ENCODE measurements at places on chromosomes 1 and 21.

DNA sequence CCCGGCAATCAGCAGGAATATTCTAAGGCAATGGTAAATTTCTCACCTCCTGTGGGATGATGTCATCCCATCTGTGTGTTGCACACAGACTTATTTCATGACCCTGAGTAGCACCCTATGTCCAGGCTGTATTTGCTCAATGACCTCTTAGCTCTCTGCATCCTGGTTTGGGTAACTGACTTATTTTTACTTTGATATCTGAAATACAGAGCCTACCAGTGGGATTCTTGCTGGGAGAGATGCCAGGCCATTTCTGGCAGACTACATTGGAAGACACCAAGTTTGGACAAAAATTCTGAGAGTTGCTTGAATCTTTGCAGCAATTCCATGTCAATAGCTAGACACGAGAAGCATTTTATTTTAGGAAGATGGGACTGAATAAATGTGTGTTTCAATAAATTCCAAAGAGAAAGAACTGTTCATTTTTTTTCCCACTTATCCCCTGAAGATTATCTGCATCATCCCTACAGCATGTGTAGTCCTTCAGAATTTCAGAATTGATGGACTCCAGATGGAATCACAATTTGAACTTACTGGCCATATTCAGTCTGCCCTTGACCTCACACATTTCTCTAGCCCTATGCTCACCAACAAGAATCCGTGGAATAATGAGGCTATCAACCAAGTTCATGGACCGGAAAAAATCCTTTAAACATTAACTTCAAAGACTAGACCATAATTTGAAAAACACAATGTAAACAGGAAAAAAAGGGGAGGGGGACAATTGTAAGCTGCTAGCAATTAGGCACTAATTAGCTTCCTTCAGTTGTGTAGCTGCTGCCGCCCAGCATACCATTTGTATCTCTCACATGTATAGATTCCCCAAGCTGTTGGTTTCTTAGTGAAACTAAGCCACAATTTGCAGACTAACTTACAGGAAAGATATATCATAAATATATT lies 226.5 kb downstream of the HMCN1 start:
- DNase-seq = no peak

- DNase-seq = no peak
Observed at GRCh38 chr1:48740621-48741020, 36.1 kb downstream of the BEND5 start.

- peak; percentile 37 for DNase-seq
Observed at GRCh38 chr1:7827126-7827955, 25.5 kb downstream of the UTS2 start.

GRCh38 chr1:218587900-218588299 lies 242.8 kb downstream of the TGFB2 start:
- no peak for DNase-seq

DNA sequence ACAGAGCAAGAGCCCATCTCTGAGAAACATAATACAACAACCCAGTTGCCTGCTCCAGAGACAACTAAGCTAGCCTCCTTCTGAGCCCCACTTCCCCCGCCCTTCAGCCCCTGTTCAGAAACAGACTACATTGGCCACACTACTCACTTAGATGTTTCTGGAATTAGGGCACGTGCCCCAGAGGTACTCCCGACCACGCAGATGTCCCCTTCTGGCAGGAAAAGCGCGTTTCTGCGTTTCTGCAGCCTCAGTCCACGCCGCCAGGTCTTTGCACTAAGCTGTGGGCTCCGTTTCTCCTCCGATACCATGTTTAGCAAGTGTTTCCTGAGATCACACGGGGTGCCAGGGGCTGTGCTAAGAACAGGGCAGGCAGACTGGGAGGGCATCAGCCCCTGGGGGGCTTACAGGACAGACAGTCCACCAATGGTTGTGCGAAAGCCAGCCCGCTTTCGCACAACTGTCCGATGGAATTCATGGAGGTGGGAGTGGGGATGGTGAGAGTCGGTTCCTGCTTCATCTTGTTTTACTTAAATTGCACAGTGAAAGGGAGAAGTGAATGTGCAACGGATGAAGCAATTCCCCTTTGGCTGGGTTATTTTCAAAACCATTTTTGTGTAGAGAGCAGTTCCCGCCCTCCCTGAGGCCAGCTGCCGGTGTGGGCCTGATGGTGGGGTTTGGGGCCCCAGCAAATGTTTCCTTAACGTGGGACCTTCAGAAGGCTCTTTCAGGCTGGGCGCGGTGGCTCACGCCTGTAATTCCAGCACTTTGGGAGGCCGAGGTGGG lies 2.7 kb downstream of the PIK3CD start:
- no peak for DNase-seq

DNA sequence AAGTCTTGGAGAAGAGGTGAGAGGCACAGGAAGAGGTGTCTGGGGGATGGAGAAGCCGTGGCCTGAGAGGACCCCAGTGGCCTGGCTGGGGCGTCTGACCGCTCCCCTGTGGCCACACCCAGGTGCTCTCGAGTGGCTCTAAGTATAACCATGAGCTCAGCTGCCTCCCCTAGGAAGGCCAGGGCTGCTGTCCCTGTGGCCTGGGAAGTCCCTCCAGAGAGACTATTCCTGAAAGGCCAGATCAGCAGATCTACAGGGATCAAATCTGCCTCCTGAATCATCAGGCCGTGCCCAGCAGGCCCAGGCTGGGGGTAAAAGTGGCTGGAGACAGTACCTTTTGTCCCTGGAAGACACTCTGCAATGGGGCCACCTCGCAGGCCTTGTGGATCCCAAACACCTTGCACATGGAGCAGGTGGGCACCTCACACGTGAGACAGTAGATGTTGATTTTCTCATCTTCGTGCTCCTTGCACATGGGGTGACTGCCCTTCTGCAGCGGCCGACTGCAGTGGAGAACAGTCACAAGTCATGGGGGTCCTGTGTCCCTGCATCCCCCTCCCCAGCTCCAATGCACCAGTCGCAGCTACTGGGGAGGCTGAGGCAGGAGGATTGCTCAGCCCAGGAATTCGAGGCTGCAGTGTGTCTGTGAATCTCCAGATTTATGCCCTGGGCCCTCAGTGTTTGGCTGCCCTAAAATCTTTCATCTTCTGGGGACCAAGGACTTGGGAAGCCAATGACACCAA lies 6.4 kb downstream of the TRIM63 start:
- no peak for DNase-seq

- DNase-seq = no peak
Observed at GRCh38 chr21:39197448-39198233, 14.4 kb upstream of the PSMG1 start.

DNA sequence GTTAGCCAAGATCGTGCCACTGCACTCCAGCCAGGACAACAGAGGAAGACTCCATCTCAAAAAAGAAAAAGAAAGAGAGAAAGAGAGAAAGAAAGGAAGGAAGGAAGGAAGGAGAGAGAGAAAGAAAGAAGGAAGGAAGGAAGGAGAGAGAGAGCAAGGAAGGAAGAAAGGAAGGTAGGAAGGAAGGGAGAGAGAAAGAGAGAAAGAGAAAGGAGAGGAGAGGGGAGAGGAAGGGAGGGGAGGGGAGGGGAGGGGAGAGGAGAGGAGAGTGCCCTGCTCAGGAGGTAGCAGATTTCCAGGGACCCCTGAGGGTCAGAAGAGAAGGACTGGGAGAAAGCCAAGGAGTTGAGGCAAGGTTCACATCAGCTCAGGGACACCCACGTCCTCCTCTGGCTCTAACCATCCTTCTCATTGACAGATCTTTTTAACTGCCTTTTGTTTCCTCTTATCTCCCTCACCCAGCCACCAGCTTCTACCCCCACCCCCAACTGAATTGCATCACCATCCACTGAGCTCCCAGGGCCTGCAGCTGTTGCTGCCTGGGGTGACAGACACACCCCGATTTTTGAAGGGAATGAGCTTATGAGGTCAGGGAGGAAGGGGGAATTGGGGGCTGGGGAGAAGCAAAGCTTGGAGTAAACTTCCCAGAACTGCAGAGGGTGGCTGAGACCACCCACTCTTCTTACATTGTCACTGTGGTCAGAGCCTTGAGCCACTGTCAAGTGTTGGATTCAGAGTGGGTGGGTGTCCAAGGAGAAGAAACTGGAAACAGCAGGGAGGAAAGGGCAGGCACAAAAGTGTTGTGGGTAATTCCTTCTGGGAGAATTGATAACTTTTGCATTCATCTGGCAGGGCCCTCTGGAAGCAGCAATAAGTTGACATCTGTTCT lies 91.6 kb downstream of the GLUL start:
- DNase-seq = peak; percentile 3

- no peak for DNase-seq
Observed at GRCh38 chr1:94783342-94784189, 36.6 kb upstream of the SLC44A3 start.

DNA sequence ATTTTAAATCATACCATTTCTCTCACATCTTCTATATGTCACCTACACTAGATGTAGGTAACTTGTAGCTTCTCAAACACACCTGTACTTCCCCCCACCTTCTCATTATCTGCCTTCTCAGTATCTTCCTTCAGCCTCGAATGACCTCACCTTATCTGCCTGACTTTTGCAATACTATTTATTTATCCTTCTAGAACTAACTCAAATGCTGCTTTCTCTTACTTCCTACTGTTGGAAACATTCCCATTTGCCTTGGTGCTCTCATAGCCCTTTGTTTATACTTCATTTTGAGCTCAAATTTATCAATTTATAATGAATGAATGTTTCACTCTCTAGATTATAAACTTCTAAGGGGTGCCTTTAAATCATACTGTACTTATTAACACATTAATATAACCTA lies 50.4 kb upstream of the KIAA1614 start:
- DNase-seq = no peak

DNA sequence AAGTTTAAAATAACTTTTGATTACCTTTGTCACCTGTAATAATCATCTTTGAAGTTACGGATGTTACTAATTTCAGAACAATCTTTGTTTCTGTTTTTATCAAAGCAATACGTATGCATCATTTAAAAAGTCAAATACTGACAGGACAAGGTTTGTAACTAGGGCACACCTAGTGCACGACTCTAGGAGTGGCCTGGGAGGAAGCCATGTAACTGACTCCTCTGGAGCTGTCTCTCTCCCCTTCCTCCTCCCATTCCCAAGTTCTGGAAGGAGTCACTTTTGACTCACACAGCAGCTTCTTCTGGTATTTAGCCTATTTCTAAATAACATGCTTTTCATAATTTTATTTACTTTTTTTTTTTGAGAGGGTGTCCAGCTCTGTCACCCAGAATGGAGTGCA lies 11.8 kb upstream of the RAP1GAP start:
- DNase-seq = no peak

DNA sequence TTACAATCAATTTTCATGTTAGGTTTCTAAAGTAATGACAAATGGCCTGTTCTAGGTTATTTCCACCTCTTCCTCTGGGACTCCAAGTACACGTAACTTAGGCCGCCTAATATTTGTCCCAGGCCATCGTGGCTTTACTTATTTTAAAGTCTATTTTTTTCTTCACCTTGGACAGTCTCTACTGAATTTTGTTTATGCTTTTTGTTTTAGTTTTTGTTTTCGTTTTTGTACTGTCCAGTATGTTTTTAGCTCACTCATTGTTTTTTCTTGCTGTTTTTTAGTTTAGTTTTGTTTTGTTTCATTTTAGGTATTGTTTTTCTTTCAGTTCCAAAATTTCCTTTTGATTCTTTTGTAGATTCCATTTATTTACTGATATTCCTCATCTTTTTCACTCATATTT lies 187.7 kb upstream of the RNPC3 start:
- DNase-seq = no peak

- no peak for DNase-seq
Observed at GRCh38 chr1:215005656-215006345, 76.7 kb upstream of the KCNK2 start.

DNA sequence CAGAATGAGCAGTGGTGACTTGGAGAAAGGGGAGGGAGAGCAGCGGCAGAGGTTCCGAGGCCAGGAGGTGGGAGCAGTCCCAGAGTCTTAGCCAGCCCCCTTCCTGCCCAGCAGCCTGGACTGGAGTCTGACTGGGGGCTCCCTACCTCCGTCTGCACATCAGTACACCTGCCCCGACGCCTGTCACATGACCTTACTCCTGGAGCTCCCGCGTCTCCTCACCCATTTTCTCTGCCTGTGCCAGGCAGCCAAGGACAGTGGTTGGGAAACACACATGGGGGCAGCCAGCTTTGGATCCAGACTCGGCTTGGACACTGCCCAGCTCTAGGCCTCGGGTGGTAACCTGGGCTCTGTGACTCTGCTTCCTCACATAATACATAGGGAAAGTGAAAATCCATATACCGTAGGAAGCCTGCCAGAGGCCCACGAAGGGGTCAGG lies 16.9 kb downstream of the ACTRT2 start:
- DNase-seq = no peak

DNA sequence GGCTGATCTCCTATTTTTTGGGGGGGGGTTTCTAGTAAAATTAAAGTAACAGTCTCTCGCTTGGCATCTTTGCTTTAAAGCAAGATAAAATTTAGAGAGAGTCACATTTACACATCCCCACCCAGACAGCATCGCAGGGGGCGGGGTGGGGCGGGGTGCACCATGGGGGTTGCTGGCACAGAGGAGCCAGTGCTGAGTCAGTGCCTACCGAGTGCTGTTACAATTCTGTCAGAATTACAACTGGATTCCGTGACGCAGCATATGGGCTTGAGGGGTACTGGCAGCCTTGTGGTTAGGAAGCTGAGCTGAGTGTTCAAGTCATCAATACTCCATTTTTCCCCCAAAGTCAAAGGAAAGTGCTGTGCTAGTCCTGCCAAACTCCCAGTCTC lies 175.9 kb downstream of the PRDM16 start:
- no peak for DNase-seq

DNA sequence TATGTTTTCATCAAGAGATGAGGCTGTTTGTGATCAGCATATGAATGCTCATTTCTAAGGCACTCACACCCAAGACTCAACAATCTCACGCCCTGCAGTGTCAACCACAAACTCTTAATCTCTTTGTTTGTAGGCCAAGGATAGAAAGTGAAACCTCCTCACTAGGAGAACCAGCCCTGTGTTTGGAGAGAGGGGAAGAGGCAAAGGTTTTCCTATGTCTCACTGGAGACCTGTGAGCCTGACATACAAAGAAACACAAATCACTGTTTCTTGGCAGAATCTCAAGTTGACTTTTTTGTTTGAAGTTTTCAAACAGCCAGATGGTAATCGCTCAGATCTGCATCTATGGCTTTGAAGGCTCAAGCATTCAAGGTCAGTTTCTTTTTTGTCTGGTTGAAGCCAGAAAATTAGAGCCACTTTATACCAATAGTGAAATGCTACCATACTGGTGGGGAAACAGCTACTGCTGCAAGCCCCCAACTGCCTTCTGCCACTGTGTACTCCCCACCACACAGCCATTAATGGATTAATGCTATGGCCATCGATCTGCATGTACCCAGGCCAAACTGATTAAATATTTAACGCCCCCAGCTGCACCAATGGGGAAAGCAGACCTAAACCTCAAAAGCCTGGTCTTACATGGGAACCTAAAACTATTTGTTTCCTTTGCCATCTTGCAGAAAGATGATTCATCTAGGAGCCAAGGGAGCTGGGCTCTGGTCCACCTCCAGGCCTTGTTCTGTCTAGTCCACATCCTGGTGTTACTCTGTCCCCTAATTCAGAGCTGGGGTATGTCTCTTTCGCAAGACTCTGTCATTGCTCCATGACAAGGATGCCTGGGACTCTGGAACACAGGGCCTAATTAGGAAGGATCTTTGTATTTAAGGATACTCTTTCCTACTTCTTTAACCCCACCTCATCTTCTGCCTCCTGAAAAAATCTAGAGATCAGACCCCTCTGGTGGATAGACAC lies 16.3 kb downstream of the PDZK1 start:
- DNase-seq = no peak
